ENCODE measurements at places on chromosomes 5 and 9.

DNA sequence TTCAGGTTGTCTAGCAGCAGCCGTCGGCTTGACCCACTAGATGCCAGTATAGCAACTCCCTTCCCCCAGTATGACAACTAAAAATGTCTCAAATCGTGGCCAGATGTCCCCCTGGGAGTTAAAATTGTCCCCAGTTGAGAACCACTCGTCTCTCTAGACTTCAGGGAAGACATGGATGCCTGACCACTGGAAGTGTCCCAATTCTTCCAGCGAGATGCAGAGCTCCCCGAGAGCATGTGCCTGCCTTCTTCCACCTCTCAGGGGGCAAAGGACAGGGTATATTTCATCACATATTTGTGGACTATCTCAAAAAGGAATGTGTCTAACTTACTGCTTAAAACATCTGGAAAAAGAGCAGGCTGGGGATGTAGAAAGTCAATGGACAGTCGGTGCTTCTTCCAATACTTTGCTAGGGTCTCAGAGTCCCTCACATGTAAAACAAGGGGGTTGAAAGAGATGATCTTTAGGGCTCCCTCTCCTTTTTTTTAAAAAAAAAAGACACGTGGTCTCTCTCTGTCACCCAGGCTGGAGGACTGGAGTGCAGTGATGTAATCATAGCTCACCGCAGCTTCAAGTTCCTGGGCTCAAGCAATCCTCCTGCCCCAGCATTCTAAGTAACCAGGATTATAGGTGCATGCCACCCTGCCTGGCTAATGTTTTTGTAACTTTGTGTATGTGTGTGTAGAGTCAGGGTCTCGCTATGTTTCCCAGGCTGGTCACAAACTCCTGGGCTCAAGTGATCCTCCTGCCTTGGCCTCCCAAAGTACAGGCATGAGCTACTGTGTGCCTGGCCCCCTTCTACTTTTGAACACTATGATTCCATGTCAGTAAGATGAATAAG, 190.6 kb downstream of the DAB2IP start:
- DNase-seq: no peak

DNA sequence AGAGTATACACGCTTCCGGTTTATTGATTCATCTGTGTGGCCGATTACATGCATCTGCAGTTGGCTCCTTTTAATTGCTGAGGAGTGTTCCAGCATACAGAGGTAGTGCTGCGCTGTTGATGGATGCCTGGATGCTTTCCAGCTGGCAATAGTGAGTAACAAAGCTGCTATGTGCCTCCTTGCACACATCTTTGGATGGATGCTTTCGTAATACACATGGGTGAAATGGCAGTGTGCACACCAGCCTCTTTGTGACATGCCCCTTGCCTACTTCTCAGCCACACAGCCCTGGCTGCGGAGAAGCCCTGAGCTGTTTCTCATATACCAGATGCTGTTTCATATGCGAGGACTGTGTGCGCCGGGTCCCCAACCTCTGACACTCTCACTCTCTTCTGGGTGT, 151.0 kb downstream of the GADD45G start:
- DNase-seq: no peak

DNA sequence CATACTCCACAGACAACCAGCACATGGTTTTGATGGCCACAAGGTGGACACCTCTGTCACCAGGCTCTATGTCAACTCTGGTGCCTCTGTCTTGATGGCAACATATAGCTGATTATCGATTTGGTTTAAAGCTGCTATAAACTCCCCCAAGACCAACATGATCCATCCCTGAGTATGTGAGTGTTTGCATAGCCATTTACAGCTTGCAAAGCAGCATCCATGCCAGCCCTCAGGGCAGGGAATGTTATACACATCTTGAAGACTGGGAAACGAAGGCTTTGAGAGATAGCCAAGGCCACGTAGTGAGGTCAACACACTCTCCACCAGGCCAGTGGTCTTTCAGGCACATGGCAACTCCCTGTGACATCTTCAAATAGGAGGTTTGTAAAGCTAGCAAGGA, 40.3 kb upstream of the BRINP1 start:
- no peak for DNase-seq

GRCh38 chr5:147510885-147511284, 1.0 kb upstream of the DPYSL3 start:
- no peak for DNase-seq

- no peak for DNase-seq
Measured at GRCh38 chr5:55645304-55645703, 66.8 kb downstream of the SLC38A9 start.

Measured in activated T-cell treated with anti-CD3 and anti-CD28 coated beads for 4 hours (primary cell).